Osteoblast (primary cell): ENCODE measurements at places on chromosomes 5 and 9.
A peak's percentile ranks its signal among the peaks of the same experiment; 100 is the strongest.

DNA sequence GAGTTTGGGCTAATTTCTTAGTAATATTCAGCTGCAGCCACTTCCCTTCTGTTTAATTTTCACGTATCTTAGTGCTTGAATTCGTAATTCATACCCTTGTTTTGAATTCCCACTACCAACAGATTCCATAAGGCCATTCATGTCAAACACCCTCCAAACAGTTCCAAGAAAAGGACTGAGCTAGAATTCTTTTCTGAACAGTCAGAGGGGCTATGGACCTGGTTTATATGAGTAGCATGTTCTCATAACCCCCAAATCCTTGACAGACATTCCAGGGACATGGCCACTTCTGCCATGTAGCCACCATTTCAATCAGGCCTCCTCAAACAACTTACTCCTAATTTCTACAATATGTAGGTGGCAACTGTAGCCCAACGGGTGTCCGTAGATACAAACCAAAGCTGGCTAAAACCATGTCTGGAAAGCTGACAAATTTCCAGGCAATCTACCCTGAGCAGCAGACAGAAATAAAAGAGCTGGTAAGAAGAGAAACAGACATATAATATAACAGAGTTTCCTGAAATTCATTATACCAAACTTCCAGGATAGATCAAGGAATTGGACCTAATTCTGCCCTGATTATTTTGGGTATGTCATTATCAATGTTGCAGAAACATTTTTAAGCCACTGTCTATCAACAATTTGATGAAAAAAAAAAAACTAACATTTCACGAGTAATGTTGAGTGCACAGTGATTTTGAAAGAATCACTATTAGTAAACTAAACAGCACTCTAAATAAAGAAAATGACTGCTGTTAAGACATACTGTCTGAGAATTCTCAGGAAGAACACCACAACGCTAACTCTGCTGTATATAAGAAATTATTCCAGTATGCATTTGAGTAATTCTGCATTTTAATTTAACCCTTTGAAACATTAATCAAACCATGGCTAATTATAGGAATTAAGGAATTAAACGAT is 40.7 kb downstream of the EBF1 start:
- DNase-seq: no peak

GRCh38 chr5:31911291-31912265 is 262.5 kb downstream of the GOLPH3 start:
- no peak for DNase-seq

GRCh38 chr5:128646176-128646575 is 108.1 kb upstream of the FBN2 start:
- no peak for DNase-seq

GRCh38 chr9:133114886-133115603 is 6.0 kb downstream of the RALGDS start:
- peak; percentile 79 for DNase-seq

GRCh38 chr9:134033516-134034214 is 8.4 kb downstream of the BRD3OS start:
- peak; percentile 43 for DNase-seq
